ENCODE measurements at places on chromosomes 7 and 10.
A peak's percentile ranks its signal among the peaks of the same experiment; 100 is the strongest.

DNA sequence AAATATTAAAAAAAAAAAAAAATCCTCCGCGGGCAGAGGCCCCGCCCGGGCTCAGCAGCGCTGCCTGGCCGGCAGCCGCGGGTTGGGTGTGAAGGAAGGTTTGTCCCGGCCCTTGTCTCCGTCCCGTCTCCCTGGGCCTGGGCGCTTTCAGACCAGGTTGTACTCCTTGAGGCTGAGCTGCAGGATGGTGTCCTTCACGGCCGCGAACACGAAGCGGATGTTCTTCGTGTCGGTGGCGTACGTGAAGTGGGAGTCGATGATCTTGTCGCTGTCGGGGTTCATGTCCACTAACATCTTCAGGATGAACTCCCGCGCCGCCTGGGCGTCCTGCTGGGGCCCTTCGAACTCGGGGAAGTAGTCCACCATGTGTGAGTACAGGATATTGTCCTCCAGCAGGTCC, 123.7 kb upstream of the KCTD7 start:
- no peak for DNase-seq

- DNase-seq, result peak; percentile 65
Measured at GRCh38 chr7:34165927-34166550, 260.7 kb downstream of the BMPER start.

- no peak for DNase-seq
Measured at GRCh38 chr10:60031183-60031582, 124.8 kb upstream of the CCDC6 start.

- no peak for DNase-seq
Measured at GRCh38 chr10:102537948-102538347, 34.2 kb downstream of the SUFU start.

GRCh38 chr7:50335795-50336754, 31.6 kb downstream of the IKZF1 start:
- DNase-seq, result no peak

GRCh38 chr10:122521011-122521410, 39.5 kb upstream of the DMBT1 start:
- DNase-seq, result no peak

DNA sequence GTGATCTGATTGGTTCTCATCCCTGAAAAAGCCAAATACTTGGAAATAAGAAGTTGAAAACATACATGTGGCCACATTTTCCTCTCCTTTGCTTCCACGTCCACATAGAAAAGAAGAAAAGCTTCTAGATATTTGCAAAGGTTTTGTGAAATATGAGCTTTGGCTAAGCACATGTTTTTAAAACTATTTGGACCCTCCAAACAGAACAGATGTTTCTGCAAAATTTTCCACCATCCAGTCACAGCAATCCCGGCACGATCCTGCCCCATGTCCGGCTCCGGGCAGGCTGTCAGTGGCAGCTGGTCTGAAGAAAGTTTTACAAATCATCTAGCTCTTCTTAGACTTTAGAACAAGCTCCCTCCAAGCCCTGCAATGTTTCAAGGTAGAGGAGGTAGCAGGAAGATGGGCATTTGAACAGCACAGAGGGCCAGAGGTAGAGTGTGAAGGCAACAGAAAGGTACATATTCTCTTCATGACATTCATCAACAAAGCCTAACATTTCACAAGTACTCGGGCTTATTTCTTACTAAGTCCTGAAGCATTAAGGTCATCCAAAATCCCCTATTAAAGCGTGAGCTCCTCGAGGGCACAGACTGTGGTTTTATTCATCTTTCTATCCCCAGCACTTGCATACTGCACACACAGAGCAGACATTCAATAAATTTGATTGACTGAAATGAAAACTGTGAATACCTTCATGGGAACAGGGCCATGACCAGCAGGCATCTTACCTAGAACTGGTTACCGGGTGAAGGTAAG, 110.1 kb downstream of the JAZF1 start:
- DNase-seq, result peak; percentile 52

DNA sequence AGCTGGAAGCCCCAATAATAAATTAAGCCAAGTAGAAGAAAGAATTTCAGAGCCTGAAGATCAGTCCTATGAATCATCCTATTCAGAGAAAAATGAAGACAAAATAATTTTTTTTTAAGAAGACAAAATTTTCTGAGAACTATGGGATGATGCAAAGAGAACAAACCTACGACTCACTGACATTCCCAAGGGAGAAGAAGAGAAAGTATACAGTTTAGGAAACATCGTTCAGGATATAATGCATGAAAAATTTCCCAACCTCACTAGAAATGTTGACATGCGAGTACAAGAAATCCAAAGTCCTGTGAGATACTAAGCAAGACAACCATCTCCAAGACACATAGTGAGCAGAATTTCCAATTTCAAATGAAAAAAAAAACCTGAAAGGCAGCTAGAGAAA, 150.5 kb downstream of the THSD7A start:
- no peak for DNase-seq
